ENCODE measurements at places on chromosomes 6 and 20.

- peak; percentile 96 for DNase-seq
These were observed at the start of gene IER3 for GRCh38 chr6:30744054-30744805. Gene IER3, minus strand, starts transcription at chr6:30744547. Its CDS starts 29 bp downstream, at chr6:30744518.

- no peak for DNase-seq
These were observed 71.4 kb upstream of the UFL1 start for GRCh38 chr6:96450082-96450769.

DNA sequence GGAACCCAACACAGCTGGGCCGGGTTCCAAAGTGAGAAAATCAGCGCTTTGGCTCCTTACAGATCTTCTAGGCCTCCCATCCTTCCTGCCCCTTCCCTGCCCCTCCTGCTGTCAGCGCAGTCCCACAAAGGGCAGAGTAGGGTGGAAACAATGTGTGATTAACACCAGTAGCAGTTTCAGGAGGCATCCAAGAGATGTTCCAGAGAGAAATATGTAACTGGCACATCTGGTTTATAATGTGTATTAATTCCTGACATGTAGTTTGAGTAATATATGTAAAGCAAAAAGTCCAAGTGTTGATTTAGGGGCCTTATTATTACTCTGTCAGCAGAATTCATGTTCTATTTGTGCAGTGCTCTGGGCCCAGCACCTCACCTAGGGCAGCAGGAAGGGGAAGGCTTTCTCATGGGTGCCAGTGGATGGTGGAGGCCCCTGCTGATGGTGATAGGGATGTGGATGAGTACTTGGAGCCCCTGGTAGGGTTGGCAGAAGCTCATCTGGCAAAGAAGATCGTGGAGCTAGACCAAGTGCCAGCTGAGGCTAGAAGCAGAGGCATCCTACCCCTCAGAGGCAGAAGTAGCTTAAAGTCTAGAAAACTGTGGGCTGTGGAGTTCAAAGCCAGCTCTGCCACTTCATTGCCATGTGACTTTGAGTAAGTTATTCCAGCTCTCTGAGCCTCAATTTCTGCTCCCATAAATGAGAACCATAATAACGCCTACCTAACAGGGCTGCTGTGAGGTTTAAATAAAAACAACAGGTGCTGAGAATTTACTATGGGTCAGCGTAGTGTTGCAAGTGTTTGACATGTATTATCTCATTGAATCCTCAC, 22.4 kb upstream of the RALY start:
- DNase-seq, result no peak

DNA sequence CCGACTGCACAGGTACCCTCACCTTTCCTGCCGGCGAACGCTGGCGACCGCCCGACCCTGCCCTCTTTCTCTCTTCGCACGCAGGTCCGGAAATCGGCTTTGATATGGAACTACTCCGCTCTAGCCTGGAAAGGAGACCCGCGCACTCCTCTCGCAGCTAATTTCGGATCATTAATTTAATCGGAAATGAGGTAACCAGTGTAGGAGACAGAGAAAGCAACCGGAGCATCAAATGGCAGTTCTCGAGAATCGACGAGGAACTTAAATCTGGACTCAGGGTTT, 949 bp upstream of the ATXN1 start:
- DNase-seq, result no peak

- no peak for DNase-seq
These were observed 38.8 kb downstream of the RCAN2 start for GRCh38 chr6:46452312-46452917.

- DNase-seq, result no peak
These were observed 25.2 kb upstream of the TLDC2 start for GRCh38 chr20:36850759-36851158.

GRCh38 chr6:72642435-72642834, 20.6 kb downstream of the KCNQ5 start:
- no peak for DNase-seq

GRCh38 chr20:7449269-7449668, 491.0 kb downstream of the HAO1 start:
- no peak for DNase-seq

- DNase-seq, result no peak
These were observed 8.8 kb downstream of the RANBP9 start for GRCh38 chr6:13702809-13703302.

GRCh38 chr6:35076997-35077712, 64.0 kb downstream of the TCP11 start:
- DNase-seq, result no peak

Measured in HCT116 (cell line).